ENCODE measurements at places on chromosomes 6 and 20.
A peak's percentile ranks its signal among the peaks of the same experiment; 100 is the strongest.

DNA sequence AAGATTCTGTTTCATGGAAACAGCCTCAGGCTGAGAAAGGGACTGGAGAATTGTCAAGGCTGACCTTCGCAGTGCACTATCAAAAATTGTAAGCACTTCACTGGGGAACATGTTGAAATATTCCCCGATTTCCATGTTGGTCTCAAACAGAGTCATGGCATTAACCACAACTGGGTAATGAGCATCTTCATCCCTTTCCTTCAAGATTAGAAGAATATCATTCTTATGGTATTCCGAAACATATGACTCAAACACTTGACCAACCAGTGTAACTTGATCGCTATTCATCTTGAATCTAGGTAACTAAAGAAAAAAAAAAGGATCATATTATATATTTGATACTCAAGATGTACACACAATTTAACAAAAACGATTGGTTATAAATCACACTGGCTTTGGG, 3.5 kb downstream of the MCM9 start:
- DNase-seq, result no peak

- no peak for DNase-seq
These were observed 121.8 kb downstream of the COL12A1 start for GRCh38 chr6:75084018-75084417.

DNA sequence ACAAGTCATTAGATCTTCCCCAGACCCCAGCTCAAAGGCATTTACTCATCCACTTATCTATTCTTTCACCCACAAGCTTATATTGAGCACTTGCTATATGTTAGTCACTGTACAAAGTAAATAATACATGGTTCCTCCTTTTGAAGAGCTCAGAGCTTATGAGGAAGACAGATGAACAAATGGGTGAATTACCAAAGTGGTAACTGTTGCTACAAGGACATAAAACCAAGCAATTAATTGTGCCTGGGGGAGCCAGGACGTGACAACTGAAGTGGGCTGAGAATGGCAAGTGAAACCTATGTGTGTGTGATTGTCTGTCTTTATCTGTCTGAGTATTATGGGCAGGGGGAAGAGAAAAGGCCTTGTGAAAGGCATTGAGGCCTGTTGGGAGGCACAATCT, 45.6 kb upstream of the AKIRIN2 start:
- DNase-seq, result no peak

DNA sequence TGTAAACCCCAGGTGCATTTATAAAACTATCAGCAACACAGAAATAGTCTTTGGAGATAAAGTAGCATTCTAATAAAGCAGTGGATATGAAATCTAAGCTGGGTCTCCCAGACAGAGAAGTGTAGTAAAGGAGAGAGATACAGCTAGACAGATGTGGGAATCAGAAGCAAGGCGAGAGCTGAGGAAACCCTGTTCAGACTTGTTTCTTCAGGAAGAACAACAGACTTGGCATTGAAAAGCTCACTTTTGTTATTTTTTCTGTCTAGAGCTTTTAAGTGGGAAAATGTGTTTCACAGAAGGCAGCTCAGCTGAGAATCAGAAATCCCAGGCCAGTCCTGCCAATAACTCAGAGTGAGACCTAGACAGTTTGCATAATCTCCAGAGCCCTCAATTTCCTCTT, 52.9 kb downstream of the SLC35B3 start:
- no peak for DNase-seq

DNA sequence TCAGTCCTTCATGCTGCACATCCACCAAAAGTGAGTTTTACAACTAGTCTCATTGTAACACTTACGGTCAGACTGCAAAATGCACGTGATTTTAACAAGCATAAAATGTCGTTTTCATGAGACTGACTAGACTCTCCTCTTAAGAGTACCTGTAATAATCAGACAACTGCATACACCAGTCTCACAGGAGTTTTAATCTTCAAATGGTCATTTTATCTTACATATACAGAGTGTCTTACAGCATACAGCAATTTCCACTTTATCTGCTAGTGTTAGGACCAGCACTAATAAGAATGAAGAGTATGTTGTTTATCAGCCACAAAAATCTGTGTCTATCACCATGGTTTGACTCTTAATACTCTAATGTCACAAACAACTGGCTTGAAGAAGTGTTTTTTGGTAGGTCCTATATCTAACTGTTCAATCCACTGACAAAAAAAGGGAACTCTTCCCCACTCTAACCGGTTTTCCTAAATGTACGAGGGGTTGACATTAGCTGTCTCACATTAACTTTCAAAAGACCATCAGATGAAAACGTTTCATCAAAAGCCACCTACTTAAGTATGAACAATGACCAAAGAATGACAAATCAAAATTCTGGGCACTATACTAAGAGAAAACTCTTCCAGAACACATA, 1.5 kb upstream of the ASF1A start:
- no peak for DNase-seq

DNA sequence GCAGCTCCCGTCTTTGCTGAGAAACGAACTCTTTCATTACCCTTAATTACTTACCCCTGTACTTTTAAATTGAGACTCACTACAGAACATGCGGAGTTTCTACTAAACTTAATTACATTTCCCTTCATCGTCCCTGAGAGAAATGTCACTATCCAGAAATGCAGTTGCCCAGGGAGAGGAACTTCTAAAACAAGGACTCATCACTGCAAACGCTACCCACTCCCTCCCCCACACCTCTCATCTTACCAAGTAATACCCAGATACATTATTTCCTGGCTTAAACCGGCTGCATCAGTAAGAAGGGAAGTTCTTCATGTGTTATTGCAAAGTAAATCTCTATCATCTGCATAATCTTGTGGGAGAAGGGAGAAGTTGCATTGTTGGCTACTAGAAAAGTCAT, 138.3 kb downstream of the IPCEF1 start:
- no peak for DNase-seq

DNA sequence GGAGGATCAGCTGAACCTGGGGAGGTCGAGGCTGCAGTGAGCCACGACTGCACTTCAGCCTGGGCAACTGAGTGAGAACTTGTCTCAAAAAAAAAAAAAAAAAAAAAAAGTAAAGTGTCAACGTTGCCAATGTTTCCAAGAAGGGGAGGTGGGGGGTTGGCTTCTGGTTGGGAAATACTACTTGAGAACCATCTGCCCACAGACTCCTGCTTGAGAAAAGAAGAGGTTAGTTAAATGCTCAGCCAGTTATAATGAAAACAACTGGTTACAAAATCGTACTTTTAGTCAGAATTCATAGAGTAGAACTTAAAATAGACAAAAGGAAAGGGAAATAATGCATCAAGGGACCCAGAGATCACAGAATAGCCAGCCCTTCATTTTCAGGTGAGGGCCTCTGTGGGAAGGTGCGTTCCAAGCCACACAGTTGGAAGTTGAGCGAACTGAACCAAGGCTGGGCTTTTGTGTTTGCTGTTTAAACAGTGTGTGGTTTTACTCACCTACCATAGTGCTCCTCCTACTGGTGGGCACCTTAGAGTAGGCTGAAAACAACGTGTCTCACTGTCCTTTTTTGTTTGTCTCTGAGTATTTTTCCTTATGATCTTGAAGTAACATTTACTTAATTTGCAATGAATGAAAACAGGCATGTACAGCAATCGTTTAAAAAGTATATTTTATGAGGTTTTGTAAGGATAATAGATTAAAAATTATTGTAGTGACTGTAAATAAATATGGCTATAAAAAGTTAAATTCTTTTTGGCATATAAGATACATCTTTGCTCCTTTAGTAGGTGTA, 200.7 kb downstream of the BCAS1 start:
- peak; percentile 82 for DNase-seq

- DNase-seq, result no peak
These were observed 24.6 kb upstream of the SPTLC3 start for GRCh38 chr20:12984069-12984765.

DNA sequence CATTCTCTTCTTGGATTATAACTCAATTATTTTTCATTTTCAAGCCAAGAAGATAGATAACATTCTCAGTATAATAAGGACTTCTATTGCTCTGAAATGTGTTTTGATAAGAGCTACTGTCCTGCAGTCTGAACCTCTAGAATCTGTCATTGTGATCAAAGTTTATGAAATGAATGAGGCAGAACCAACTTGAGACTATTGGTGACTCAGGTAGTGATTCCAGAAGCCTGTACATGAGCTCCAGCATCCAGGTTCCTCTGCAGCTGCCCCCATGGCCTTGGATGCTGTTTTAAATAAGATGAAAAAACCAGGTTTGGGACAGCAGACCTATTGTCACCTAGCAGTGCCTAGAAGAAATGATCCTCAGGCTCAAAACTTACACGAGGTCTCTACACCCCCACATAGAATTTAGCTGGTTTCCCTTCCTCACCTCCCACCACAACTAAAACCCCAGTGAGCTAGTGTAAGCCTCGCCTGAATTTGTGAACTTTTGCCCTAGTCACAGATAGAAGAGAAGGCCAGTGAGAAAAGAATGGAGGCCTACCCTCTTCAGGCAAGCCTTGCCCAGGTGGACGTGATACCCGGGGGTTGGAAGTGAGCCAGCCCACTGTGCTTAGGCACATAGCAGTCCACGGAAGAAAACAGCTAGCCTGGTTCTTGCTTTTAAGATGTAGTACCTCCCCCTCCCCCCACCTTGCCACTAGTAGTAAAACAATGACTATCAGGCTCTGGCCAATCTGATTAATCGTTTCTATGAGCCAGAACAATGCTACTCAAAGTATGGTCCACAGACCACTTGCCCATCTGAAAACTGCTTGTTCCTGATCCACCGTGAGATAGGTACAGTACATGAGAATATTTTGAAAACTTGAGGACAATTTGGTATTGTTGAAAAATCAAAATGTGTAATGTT, 73.0 kb upstream of the SYNJ2 start:
- no peak for DNase-seq

DNA sequence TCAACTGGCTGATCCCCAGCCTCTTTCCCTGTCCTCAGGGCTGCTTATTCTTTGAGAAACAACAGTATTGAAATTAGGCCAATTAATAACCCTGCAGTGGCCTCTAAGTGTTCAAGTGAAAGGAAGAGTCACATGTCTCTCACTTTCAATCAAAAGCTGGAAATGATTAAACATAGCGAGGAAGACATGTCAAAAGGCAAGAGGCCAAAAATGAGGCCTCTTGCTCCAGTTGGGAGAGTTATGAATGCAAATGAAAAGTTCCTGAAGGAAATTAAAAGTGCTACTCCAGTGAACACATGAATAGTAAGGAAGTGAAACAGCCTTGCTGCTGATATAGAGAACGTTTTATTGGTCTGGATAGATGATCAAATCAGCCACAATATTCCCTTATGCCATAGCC, 131.5 kb downstream of the MACROD2 start:
- no peak for DNase-seq

DNA sequence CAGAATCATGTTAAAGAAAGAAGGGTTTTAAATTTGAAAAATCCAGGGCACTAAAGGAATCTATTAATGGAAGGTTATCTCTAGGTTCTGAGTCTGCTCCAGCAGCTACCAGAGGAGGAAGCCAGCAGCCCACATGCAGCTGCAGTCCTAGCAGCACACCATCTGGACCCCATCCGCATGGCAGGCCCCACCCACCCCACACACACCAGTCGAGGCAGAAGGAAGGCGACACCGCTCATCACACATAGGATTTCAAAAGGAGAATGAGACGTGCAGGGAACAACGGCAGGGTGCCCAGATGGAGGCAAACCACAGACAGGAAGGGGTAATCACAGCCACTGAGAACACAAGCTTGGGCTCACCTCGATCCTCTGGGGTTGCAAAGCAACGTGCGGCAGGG, 78.9 kb downstream of the GINS1 start:
- peak; percentile 52 for DNase-seq

DNA sequence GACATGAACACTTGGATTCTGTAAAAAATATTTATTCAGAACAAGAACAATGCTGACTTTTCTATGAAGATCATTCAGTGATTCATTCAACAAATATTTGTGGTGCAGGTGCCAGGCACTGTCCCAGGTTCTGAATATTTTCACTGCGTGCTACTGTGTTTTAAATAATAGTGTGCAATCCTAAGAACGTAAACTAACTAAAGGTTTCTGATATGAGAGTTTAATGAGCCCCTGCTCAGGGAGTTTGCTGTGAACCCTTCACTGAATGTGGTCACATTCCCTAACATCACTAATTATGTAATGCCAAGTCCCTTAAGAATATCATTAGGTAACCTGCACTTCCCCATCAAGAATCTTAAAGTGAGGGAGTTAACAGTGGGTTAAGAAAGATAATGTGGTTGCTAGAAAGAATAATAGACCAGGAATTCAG, 1.7 kb upstream of the TMEM170B start:
- DNase-seq, result no peak

- no peak for DNase-seq
These were observed 144.1 kb upstream of the AKAP12 start for GRCh38 chr6:151095538-151096254.

GRCh38 chr6:169545982-169546381, 155.8 kb downstream of the WDR27 start:
- no peak for DNase-seq
